ENCODE measurements at places on chromosomes 1 and 21.

DNA sequence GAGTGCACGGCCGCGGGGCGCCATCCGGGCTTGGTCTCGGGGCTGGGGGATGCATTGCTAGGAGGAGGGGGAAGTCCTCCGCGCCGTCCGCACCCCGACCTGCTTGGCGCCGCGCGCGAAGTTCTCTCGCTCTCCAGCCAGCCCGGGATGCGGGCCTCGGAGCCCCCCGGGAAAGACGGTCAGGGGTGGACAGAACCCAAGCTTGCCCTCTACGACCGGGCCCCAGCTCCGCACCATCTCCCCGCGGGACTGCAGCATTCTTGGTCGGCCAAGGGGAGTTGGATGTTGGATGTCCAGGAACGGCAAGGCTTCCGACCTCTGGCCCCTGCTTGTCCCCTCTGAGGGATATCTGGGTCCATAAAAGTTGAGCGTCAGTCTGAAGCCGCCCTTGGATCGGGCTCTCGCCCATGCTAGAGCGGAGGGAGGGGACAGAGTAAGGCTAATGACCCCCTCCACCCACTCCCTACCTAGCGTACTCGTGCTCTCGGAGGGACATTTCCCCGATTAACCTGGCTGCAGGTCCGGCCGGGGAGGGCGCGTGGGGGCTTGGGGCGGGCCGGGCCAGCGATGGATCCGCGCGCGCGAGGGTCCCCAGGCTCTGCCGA lies 522 bp downstream of the DISP3 start:
- no peak for DNase-seq

DNA sequence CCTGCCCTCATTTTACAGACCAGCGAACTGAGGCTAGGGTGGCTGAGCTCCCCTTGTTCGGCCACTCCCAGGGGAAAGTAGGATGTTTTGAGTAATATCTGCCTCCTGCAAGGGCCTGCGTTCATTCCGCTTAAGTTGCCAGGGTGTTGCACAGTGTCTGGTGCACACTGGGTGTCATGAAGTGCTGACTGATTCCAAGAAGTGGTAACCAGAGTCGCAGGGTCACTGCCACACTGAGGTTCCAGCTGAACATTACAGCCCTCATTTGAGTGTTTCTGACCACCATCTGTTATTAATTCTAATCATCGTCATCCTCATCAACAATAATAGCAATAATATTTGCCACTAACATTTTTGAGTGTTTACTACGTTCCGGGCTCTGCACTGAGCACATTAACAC lies 250.6 kb downstream of the KAZN start:
- no peak for DNase-seq

DNA sequence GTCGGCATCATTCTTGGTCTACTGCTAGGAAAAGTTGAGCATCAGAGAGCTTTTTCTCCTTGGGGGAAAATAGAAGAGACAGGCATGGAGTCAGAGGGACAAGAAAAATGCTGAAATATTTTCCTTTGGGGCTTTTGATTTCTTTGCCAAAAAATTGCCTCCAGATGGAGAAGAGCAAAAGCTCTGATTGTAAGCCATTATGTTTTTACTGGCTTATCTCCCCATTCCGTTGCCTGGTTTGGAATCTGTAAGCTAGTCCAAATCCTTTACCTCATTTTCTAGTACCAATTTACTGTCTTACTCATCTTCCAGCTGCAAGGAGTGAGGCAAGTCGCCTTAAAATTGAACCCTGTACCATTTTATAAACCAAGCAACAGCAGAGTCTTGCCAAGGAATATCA lies 23.3 kb upstream of the NBL1 start:
- DNase-seq, result no peak

DNA sequence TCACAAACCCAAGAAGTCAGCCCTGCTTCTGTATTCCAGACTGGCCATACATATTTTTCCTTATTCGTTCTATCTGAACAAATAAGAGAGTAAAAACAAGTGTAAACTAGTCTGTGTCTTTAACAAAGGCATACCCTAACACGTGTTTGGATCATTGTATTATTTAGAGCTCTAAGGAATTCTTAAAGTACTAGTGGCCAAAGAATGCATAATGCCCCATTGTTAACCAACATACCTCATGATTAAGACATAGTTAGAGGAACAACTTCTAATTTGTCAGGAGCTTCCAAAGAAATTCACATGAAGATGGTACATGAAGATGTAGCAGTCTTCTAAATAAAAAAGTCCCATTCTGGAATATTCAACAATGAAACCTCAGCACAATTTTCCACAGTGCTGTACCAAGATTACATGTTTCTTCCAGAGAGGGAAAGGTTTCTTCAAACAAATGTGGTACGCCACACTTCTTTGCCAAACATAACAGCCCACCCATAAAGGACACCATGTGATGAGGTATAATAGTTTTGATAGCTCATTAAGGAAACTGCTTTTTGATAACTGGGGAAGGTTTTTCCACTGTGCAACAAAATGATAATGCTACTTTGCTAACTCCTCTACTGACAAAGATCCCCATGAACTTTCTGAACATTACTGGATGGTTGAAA lies 5.0 kb downstream of the PALMD start:
- DNase-seq, result no peak

DNA sequence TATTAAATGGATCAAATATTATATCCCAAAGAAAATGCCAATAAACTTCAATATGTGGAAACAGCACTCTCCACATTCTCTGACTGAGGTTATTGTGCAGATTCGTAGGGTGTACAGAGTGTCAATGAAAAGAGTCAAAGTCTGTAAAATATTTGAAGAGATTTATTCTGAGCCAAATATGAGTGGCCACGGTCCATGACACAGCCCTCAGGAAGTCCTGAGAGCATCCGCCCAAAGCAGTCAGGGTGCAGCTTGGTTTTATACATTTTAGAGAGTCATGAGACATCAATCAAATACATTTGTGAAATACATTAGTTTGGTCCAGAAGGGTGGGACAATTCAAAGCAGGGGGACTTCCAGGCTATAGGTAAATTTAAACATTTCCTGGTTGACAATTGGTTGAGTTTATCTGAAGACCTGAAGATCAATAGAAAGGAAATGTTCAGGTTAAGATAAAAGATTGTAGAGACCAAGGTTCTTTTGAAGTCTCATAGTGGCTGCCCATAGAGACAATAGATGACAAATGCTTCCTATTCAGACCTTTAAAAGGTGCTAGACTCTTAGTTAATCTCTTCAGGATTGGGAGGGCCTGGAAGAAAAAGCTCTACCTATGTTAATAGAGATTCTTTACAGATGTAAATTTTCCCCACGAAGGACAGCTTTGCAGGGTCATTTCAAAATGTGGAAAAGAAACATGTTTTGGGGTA lies 569.5 kb downstream of the MATN1 start:
- DNase-seq, result no peak

- DNase-seq, result no peak
Observed at GRCh38 chr1:7842517-7842916, 10.3 kb downstream of the UTS2 start.

DNA sequence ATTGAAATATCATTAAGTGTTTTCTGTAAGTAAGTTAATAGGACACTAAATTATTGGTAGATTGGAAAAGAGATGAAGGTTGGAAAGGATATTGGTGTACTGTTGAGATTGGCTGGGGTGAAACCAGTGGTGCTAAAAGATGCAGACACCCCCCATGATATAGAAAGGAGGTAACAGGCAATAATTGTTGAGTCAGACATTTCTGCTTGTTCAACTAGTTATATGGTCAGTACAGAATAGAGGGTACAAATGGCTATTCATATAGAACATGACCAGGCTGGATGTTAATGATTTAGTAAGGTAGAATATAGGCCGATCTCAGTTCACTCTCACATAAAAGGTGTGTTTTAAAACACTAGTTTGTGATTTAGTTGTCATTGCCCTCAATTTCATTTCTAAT lies 104.5 kb downstream of the POU2F1 start:
- DNase-seq, result no peak

GRCh38 chr1:60151311-60151710 lies 77.7 kb upstream of the C1orf87 start:
- DNase-seq, result no peak

- no peak for DNase-seq
Observed at GRCh38 chr1:69688193-69688592, 120.5 kb downstream of the LRRC7 start.

DNA sequence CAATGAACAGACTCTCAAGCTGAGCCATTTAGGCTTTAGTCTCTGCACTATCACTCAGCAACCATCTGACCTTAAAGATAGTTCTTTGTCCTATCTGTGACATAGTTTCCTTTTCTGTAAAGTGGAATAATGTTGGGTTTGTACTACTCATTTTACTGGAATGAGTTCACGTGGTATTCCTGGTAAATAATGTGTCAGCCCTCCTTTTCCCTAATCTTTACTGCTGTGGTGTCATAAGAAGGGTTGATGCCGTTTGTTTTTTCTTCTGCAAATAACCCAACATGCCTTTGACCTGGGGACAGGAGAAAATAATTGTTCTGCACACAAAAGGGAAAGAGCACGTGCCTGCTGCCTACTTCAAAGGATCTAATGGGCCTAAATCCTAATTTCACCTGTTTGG lies 297.8 kb downstream of the BRINP3 start:
- no peak for DNase-seq

GRCh38 chr1:228502522-228502921 lies 15.3 kb downstream of the RNF187 start:
- DNase-seq, result no peak

All from stimulated activated CD8-positive, alpha-beta memory T cell treated with anti-CD3 and anti-CD28 coated beads, Interleukin-7, amount 100 ng/mL, for 24 hours (primary cell).